ENCODE measurements at places on chromosomes 3 and 15.
A peak's percentile ranks its signal among the peaks of the same experiment; 100 is the strongest.

DNA sequence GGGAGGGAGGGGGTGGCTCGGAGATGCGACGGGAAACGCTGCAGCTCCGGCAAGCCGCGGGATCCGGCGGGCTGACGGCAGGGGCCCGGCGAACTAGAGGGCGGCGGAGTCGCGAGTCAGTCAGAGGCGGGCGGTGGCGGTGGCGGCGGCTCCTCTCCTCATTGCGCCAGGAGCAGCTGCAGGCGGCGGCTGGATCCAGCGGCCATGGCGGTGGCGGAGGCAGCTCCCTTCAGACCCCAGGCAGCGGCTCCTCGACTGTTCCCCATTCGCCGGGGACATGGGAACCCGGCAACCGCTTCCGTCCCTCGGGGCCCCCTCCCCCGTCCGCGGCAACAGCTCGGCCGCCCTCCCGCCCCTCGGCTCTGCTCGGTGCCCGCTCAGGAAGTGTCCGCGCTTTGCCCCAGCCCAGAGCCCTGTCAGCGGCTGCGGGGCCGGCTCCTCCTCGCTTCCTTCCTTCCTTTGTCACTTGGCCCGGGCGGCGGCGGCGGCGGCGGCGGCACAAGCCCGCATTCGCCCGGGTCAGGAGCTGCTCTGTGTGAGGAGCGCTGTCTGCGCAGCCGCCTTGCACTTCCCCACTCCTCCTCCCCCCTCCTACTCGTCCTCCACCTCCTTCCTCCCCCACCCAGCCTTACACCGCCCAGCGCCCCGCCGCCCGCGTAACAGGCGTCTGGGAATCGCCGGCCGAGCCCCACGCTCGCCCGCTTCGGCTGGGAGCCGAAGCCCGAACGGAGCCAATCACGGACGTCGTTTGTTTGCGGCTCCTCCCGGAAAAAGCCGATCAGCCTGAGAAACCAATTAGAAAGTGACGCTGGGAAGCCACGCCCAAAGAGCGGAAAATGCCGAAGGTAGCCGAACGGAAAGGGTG is at the start of gene GSK3B:
TSS of gene GSK3B (minus strand) at position 537 of the 865 bp plus-strand sequence. CDS start 1,013 bp downstream, outside the sequence.
- DNase-seq = peak; percentile 75

- DNase-seq = no peak
Measured at GRCh38 chr3:173398111-173398479, 551 bp downstream of the NLGN1 start.

DNA sequence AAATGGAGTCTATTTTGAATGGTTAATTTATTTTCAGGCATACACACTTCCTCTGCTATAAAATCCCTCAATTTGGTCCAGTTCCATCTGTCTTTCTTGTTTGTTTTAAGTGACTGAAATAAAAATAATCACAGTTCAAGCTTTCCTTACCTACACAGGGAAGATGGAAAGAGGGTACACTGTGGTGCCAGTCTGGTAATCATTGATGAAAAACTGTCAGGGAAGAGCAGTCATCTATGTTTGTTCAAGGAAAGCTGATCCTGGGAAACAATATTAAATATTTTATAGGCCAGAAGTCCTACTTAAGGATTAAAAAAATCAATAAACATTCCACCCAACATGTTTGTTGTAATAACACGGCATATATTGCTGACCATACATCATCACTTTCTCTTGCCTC is 115.2 kb upstream of the KCNMB2 start:
- no peak for DNase-seq

GRCh38 chr15:90203473-90203872 is 2.3 kb downstream of the SEMA4B start:
- DNase-seq = no peak

- no peak for DNase-seq
Measured at GRCh38 chr15:31111091-31111647, 9.6 kb upstream of the TRPM1 start.

- no peak for DNase-seq
Measured at GRCh38 chr3:53921296-53921695, 29.6 kb upstream of the SELENOK start.

- DNase-seq = no peak
Measured at GRCh38 chr3:186053954-186054791, 54.7 kb downstream of the ETV5 start.

DNA sequence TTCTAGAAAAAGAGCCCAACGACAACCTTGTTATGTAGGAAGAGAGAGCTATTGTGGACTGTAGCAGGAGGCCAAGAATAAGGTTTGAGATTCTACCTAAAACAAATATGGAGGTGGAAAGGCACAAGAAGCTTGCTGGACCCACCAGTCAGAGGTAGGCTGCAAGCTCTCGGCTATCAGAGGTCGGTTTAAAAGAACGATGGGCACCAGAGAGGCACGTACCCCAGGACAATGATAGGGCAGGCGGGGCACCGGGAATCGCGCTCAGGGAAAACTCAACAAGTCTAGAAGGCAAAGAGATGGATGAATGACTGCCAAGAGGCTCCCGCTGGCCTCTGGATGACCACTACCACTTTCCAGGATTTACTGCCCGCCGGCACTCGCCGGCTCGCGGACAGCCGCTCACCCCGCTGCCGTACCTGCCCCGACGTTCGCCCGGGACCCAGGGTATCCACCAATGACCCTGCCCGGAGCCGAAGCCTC is 1.1 kb downstream of the HDGFL3 start:
- no peak for DNase-seq
